SW480 (cell line): ENCODE measurements at places on chromosomes 7 and 10.

- peak; percentile 69 for DNase-seq
These were observed 5.2 kb downstream of the TAX1BP1 start for GRCh38 chr7:27745064-27745583.

DNA sequence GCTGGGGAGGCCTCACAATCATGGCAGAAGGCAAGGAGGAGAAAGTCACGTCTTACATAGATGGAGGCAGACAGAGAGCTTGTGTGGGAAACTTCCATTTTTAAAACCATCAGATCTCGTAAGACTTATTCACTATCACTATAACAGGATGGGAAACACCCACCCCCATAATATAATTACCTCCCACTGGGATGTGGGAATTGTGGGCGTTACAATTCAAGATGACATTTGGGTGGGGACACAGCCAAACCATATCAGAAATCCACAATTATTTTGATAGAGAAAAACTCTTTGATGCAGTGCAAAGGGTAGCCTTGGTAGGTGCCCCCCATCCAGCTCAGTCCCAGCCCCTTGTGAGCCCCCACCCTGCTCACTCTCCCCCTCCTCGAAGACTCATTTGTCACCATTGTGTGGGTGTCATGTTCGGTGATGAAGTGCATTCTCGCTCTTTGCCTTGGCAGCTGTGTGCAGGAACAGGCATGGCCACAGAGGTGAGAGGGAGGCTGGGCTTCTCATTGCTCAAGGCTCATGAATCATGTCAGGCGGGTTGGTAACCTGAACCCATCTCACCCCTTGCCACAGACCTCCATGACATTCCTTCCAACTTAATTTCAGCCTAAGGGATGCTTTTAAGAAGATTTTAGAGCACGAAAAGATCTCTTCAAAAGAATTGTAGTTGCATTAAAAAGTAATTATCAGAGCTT lies 75.9 kb downstream of the BUB3 start:
- no peak for DNase-seq

DNA sequence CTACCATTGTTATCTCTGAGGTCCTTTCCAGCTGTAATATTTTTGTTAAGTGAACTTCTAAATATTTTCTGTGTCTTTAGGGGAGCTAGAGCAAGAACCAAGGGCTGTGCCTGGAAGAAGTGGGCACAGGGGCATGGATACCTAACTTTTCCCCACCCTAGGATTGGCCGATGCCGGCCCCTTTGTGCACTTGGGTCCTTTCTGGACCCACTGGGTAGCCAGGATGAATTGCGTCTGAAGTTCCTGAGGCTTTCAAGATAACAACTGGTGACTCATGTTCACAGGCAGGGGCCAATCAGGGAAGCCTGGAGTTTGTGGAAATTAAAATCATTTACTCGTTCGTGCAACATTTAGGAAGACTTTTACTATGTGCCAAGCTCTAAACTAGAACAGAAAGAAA lies 758 bp downstream of the DPCD start:
- DNase-seq, result peak; percentile 29

- no peak for DNase-seq
These were observed 182.0 kb downstream of the KCNMA1 start for GRCh38 chr10:77455561-77455960.

DNA sequence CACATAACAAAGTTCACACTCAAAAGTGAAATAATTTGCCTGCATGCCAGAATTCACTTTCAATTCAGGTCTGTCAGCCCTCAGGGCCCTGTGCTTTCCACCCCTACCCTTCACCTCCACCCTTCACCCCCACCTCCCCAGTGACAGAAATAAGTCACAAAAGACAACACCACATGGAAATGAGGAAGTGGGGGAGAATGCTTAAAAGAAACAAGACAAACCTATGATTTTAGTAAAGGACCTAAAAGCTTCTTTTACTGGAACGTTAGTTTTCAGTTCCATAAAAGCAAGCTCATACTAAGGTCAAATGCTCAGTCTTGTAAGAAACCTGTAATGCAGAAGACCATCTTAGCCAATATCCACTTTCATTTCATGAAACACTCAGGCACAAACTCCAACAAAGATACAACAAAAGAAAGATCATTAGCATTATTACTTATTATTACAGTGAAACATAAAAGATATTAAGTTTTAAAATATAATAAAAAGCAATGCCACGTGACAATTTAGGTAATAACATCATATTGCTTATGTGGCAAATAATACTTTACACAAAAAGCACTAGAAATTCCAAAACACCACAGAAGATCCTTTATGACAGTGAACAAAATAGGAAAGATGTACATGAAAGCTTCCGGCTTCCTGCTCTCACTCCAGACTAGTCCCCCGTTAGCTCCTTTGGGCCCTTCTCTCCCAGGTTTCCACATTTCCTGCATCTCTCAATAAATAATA lies 112.1 kb downstream of the LMBR1 start:
- no peak for DNase-seq

DNA sequence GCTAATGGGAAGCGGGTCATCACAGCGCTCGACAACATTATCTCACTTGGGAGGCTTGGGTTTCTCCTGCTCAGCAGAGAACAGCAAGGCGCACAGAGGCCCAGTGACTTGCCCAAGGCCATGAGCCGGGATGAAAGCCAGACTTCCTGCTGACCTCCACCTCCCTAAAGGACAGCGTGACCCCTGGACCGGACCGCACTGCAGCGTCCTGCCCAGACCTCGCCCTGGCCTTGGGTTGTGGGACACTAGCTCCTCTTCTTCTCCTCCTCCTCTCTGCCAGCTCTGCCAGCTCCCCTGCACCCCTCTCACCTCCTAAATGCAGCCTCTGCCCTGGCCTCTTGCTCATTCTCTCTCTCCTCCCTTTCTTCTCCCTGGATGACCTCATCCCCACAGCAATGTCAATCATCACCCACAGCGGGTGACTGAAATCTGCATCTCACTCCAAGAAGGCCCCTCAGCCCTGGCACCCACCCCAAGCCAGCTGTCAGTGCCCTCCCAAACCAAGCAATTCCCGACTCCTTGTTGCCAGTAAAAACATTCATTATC lies 19.4 kb downstream of the SPOCK2 start:
- no peak for DNase-seq

DNA sequence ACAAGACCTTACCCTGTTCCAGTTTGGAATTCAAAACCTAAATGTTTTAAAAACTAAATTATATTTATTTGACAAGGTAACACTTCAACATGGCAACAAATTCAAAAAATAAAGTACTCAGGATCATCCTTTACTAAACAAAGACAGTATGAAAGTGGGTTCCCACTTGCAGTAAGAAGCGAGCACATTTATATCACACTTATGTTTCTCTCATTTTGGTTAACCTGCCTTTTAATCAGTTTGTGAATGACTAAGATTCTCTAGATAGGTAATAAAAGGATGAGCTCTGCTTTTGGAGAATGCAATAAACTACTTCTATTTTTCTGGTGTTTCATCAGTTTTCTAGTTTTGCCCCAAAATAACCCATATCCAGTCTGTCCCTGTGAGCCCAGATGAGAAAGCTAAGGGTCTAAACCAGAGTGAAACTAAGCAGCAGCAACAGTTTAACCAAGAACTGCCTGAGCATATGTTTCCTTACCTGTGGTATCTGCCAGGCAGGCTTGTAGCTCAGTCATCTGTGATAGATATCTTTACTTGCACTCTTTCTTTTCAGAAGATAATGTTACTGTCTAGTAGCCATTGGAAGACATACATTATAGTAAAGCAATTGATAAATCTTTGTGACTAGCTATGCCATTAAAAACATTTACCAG lies 64.1 kb downstream of the ABLIM1 start:
- no peak for DNase-seq

DNA sequence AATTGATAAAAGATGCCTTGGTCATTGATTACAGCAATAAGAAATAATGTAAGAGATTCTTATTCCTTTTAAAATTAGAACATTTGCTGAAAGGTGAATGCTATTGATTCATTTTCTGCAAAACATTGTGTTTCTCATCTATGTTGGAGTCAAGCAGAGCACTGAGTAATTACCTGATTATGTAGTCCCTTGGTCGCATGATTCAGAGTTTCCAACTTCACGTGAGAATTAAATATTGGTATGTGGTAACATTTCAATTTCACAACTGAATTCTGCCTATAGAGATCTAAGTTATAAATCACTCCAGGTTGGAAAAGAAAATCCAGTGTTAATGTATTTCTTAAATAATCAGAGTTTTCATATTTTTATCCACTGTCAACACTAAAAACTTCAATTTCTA lies 701.4 kb downstream of the PHTF2 start:
- DNase-seq, result no peak

DNA sequence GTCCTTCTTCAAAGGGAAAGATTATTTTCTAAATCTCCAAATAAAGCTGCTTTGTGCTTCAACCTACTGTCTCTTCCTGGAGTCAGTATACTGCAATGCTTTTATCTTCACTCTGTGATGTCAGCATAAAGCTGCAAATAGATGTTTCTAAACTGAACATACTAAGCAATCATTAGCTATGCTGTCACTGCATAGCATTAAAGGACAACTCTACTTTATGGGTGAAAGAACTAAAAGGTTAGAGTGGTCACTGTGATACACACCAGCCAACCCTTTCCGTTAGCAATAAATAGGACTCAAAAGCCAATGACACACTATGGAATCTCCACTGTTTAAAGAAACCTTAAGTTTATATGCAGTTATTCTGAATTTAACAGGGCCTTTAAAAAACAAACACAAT lies 1.8 kb downstream of the CCDC186 start:
- peak; percentile 12 for DNase-seq

DNA sequence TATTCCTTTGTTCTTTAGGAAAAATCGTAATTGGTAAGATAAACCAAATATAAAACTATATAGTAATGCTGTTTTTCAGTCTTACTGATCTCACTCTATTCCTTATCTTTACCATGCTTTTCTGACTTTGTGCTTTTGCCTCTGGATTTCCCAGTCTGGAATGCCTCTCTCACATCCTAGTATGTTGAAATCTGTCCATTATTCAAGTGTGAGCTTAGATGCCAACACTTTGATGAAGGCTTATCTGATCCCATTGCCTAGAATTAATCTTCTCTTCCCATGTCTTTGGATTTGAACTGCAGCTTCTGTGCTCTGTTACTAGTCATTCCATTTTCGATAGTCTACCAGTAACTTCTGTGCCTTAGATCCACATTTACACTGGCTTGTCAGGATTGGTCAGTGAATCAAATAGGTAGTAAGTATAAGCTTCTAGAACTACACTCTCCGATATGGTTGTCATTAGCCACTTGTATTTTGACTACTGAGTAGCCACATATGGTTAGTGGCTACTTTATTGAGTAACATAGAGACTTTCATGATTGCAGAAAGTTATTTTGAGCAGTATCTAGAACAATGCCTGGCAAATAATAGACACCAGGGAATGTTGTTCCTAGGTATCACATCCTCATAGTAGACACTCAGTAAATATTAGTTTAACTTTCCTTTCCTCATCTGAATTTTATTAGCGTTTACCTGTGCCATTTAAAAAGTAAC lies 92.9 kb downstream of the BMPR1A start:
- no peak for DNase-seq

DNA sequence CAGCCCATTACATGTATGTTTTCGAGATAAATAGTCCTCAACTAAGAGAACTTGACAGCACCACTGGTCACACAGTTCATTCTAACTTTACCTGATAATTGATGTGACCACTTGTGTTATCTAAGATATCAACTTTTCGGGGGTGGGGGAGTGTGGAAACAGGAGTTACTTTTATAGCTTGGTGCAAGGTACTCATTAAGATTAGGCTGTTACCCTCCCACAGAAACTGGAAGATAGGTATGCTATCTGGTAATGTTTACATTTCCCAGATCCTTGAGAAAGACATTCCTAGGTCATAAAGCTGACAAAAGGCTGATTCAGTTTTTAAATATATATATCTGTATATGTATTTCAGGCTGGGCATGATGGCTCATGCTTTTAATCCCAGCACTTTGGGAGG lies 11.1 kb downstream of the ERVW-1 start:
- DNase-seq, result no peak

GRCh38 chr7:91165846-91166230 lies 98.4 kb upstream of the FZD1 start:
- DNase-seq, result no peak
